Stimulated activated CD8-positive, alpha-beta memory T cell treated with anti-CD3 and anti-CD28 coated beads, Interleukin-7, amount 100 ng/mL, for 1 hour (primary cell): ENCODE measurements at places on chromosomes 3 and 15.

GRCh38 chr3:174957551-174958001, 98.4 kb downstream of the NAALADL2 start:
- DNase-seq = no peak

GRCh38 chr3:69925506-69925905, 74.0 kb upstream of the SAMMSON start:
- DNase-seq = no peak

DNA sequence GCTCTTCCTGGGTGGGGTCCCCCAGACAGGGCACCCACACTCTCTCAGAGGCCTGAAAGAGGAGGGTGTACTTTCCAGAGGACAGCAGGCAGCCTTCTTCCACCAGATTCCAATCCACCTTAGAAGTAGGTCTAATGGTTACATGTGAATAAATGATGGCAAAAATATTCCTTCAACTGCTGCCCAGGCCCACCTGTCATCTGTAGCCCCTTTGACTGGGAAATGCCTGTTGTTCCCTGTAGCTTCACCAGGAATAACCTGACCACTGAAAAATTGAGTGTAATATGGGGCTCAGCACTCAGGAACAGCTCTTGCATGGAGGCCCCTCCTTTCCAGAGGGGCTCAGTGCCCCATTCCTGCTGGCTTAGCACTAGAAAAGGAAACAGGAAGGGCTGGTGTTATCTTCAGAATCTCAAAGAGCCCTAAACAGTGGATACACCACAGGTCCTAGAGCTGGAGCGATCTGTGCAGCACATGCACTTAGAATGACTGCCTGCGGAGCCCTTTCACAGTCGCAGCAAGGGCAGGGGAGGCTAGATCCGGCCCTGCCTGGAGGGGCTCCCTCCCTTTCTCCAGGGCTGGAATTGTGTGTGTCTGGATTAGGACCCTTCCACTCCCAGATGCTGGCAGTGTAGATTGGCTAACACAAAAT, 32.1 kb downstream of the SLC22A14 start:
- no peak for DNase-seq

GRCh38 chr15:82138306-82138705, 92.5 kb upstream of the MEX3B start:
- DNase-seq = no peak

- no peak for DNase-seq
Observed at GRCh38 chr3:69121950-69122349, 445 bp downstream of the LMOD3 start.

- DNase-seq = no peak
Observed at GRCh38 chr15:48324949-48325348, 6.3 kb upstream of the DUT start.

GRCh38 chr3:188205992-188206416, 52.0 kb downstream of the LPP start:
- no peak for DNase-seq

GRCh38 chr3:126946405-126946804, 36.5 kb upstream of the PLXNA1 start:
- DNase-seq = no peak

GRCh38 chr15:24899367-24899766, 55.4 kb upstream of the SNRPN start:
- no peak for DNase-seq

- DNase-seq = no peak
Observed at GRCh38 chr3:85875589-85875988, 916.8 kb downstream of the CADM2 start.

DNA sequence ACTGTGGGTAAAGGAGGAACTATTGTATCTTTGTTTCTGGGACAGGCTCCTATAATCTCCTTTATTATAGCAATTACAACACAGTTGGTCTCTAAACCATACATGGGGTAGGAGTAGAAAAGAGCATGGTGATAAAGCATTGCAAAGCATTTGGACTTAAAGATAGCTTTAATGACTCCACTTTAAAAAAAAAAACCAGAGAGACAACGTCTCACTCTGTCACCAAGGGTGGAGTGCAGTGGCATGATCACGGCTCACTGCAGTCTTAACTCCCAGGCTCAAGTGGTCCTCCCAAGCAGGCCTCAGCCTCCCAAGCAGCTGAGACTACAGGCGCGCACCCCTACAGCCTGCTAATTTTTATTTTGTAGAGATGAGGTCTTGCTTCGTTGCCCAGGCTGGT, 68.2 kb downstream of the DENND4A start:
- DNase-seq = no peak

DNA sequence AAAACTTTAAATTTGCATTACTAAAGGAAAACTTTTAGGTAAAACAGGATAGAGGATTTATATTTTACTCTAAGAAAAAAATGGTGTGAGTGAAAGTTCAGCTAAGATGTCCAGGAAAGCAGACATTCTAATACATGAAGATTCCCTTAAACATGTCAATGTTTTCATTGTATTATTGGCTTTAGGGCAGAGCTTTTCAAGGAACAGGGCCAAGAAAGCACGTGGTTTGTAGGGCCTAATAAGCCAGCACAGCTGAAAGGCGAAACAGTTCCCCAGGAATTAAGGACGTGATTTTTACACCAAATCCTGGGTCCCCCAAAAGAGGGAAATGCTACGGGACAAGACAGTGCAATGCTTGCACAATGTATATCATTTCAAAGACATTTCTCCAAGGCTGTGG, 48.6 kb upstream of the MKRN3 start:
- no peak for DNase-seq

- DNase-seq = no peak
Observed at GRCh38 chr3:101266566-101266965, 53.8 kb downstream of the IMPG2 start.

DNA sequence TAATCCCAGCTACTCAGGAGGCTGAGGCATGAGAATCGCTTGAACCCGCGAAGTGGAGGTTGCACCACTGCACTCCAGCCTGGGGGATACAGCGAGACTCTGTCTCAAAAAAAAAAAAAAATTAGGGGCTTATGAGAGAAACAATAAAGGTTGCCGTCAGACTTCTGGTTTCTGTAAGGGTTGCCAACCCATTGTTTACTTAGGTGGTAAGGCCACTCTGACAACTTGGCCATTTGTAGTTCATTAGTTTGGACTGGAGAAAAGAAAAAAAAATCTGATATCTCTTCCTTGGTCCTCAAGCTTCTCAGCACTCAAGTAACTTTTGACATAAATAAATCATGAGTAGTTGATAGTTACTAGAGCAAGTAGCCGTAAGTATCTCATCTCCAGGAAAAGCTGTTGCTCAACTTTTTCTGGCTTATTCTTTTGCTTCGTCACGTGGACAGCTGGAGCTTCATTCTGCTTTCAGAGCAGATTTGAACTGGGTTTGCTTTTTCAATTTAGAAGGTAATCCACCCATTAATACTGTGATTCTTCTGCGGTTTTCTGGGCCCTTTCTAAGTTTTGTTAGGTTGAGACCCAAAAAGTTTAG, 9.4 kb downstream of the SNX1 start:
- DNase-seq = no peak

- DNase-seq = no peak
Observed at GRCh38 chr3:26668696-26669095, 46.1 kb downstream of the LRRC3B start.

DNA sequence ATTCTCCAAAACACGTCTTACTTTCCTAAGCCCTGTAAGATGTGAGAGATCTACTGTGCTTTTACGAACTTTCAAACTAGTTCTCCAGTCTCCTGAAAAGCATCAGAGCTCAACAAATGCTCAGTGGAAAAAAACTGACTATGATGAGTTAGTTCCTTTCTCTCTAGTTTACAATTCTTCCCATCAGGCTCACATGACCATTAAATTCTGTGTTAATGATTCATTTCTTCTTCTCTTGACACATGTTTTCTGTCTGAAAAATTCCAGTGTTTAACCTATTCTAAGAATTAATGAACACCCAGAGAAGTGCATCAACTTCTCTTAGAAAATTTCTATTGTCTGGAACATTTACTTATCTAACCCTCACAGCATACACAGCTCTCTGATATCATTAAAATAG, 844.3 kb downstream of the SI start:
- no peak for DNase-seq
